ENCODE measurements at places on chromosomes 6 and 20. TPM values are rescaled to one million over a fixed set of nuclear protein-coding genes. Genes with fewer than 3 reads are reported as not detected.

- H3K4me1 ChIP-seq: peaks cover under 1% of the 10 kb centered on the region
- no peaks in the 10 kb centered on the region for H3K36me3 ChIP-seq
- no peak overlapping the region for H3K4me3 ChIP-seq
- no peak for DNase-seq
- no peak overlapping the region for H3K27ac ChIP-seq
- H3K27me3 ChIP-seq: peaks cover 43% of the 10 kb centered on the region
These were observed 11.7 kb upstream of the ID1 start for GRCh38 chr20:31593221-31594001.

- H3K4me1 ChIP-seq: no peaks in the 10 kb centered on the region
- no peaks in the 10 kb centered on the region for H3K36me3 ChIP-seq
- no peak overlapping the region for H3K4me3 ChIP-seq
- H3K27ac ChIP-seq: no peak overlapping the region
- H3K27me3 ChIP-seq: peaks cover 26% of the 10 kb centered on the region
These were observed 3.6 kb upstream of the HS3ST5 start for GRCh38 chr6:114346451-114346850.

GRCh38 chr20:63362436-63363009 lies 1.4 kb upstream of the CHRNA4 start:
- no peak overlapping the region for H3K4me3 ChIP-seq
- no peak for DNase-seq
- H3K36me3 ChIP-seq: no peaks in the 10 kb centered on the region
- H3K27ac ChIP-seq: no peak overlapping the region
- no peaks in the 10 kb centered on the region for H3K4me1 ChIP-seq
- H3K27me3 ChIP-seq: peaks cover 22% of the 10 kb centered on the region

DNA sequence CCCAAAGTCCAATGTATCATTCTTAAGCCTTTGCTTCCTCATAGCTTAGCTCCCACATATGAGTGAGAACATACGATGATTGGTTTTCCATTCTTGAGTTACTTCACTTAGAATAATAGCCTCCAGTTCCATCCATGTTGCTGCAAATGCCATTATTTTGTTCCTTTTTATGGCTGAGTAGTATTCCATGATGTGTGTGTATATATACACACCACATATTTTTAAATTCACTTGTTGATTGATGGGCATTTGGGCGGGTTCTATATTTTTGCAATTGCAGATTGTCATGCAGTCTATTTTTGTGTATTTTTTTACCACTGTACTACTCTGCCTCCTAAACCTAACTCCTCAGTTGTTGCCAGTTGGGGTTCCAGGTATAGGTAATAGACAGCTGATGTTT lies 74.7 kb downstream of the CD2AP start:
- H3K4me3 ChIP-seq: no peak overlapping the region
- no peak overlapping the region for H3K27ac ChIP-seq
- no peaks in the 10 kb centered on the region for H3K27me3 ChIP-seq
- H3K36me3 ChIP-seq: peaks cover 37% of the 10 kb centered on the region
- DNase-seq: no peak

- H3K4me3 ChIP-seq: no peak overlapping the region
- DNase-seq: no peak
- no peak overlapping the region for H3K27ac ChIP-seq
- H3K36me3 ChIP-seq: no peaks in the 10 kb centered on the region
- no peaks in the 10 kb centered on the region for H3K4me1 ChIP-seq
These were observed 712.0 kb downstream of the TFAP2A start for GRCh38 chr6:9702914-9703313.

DNA sequence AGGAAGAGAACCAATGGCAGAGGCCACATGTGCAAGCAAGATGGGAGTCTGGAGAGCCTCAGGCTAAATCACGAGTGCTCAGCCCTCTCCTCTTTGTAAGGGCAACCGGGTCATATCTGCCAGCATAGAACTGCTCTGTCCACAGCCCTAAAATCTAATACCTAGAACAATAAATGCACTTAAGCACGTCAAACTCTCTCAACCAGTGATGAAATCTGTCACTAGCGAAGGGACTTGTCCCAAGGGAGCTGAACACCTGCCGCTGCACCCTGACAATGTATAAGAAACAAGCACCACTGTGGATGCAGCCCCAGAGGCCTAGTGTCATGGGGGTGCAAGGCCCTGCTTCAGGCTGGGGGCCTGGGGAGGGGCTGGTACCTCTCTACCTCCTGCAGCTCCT lies 82.5 kb downstream of the PRL start:
- no peak for DNase-seq
- no peaks in the 10 kb centered on the region for H3K27me3 ChIP-seq
- no peak overlapping the region for H3K27ac ChIP-seq
- no peaks in the 10 kb centered on the region for H3K36me3 ChIP-seq
- H3K4me3 ChIP-seq: no peak overlapping the region
- no peaks in the 10 kb centered on the region for H3K4me1 ChIP-seq

GRCh38 chr6:53481323-53481722 lies 63.6 kb downstream of the GCLC start:
- H3K4me3 ChIP-seq: no peak overlapping the region
- peaks cover 8% of the 10 kb centered on the region for H3K27me3 ChIP-seq
- no peaks in the 10 kb centered on the region for H3K36me3 ChIP-seq
- H3K4me1 ChIP-seq: peaks cover 35% of the 10 kb centered on the region
- no peak overlapping the region for H3K27ac ChIP-seq

DNA sequence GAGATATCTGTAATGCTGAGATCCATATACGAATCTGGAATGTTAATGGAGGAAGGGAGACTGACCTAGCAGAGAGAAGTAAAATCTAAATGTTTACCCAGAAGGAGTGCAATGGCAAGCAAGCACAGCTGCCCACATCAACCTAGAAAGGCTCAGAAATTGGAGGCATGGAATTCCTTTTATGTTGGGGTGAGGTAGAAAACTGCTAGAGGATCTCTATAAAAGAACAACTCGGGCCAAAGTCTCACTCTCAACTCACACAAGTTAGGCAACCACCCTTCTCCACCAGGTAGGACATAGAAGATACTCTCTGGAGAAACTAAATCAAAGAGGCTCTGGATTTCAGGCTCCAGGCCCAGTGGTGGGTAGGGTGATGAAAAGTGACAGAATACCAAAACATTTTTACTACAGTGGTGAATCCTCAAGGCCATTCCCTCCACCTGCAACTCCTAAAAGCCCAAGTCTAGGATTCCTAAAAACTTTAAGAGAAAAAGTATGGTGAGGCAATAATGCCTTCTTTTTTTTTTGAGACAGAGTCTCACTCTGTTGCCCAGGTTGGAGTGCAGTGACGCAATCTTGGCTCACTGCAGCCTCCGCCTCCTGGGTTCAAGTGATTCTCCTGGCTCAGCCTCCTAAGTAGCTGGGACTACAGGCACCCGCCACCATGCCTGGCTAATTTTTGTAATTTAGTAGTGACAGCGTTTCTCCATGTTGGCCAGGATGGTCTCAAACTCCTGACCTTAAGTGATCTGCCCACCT lies 9.5 kb upstream of the ADGRG6 start:
- peaks cover 25% of the 10 kb centered on the region for H3K27me3 ChIP-seq
- no peaks in the 10 kb centered on the region for H3K36me3 ChIP-seq
- H3K27ac ChIP-seq: no peak overlapping the region
- H3K4me1 ChIP-seq: no peaks in the 10 kb centered on the region
- H3K4me3 ChIP-seq: no peak overlapping the region

- peaks cover 3% of the 10 kb centered on the region for H3K27me3 ChIP-seq
- DNase-seq: no peak
- peaks cover 3% of the 10 kb centered on the region for H3K36me3 ChIP-seq
These were observed 127.5 kb downstream of the SOBP start for GRCh38 chr6:107617341-107617932.

- H3K27me3 ChIP-seq: no peaks in the 10 kb centered on the region
- no peaks in the 10 kb centered on the region for H3K36me3 ChIP-seq
- H3K4me1 ChIP-seq: no peaks in the 10 kb centered on the region
- DNase-seq: no peak
- H3K4me3 ChIP-seq: no peak overlapping the region
These were observed 874.2 kb downstream of the TFAP2A start for GRCh38 chr6:9540534-9541126.

- no peak for DNase-seq
- H3K4me3 ChIP-seq: peak overlapping the region; percentile 84
- no peaks in the 10 kb centered on the region for H3K36me3 ChIP-seq
- H3K27ac ChIP-seq: peak overlapping the region; percentile 77
- no peaks in the 10 kb centered on the region for H3K27me3 ChIP-seq
- peaks cover 10% of the 10 kb centered on the region for H3K4me1 ChIP-seq
These were observed 1.2 kb downstream of the CBFA2T2 start for GRCh38 chr20:33490934-33491656.

GRCh38 chr20:4508773-4509172 lies 212.9 kb upstream of the PRND start:
- H3K4me1 ChIP-seq: no peaks in the 10 kb centered on the region
- H3K27ac ChIP-seq: no peak overlapping the region
- H3K27me3 ChIP-seq: peaks cover 23% of the 10 kb centered on the region
- no peak for DNase-seq

APOBEC2 gene
- not detected for total RNA-seq

ZBTB2 gene
- total RNA-seq: 33.1 TPM

MSH5 gene
- 109 TPM for total RNA-seq

SF3B5 gene
- total RNA-seq: 151 TPM

TRMT11 gene
- total RNA-seq: 26.4 TPM

All from activated CD8-positive, alpha-beta memory T cell treated with anti-CD3 and anti-CD28 coated beads, Interleukin-2, amount 10 ng/mL, durations not matched to agents 7 days and 5 days (primary cell).